ENCODE measurements at places on chromosomes 3 and 15.

DNA sequence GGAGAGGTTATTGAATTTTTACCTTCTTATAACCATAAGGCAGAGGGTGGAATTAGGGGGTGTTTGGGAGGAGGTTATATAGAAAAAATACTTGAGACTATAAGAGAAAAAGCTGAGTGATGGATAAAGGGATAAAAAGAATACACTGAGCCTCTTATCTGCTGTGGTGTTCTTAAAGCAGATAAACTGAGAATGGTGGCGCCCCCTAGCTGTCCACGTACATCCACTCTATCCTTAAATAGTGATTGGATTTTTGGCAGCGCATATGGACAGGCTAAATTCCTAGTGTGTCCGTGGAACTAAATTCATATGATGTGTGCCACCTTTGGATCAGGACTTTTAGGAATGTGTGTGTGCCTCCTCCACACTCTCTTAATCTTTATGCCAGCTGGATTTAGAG is 121.1 kb downstream of the OXSM start:
- DNase-seq = no peak

DNA sequence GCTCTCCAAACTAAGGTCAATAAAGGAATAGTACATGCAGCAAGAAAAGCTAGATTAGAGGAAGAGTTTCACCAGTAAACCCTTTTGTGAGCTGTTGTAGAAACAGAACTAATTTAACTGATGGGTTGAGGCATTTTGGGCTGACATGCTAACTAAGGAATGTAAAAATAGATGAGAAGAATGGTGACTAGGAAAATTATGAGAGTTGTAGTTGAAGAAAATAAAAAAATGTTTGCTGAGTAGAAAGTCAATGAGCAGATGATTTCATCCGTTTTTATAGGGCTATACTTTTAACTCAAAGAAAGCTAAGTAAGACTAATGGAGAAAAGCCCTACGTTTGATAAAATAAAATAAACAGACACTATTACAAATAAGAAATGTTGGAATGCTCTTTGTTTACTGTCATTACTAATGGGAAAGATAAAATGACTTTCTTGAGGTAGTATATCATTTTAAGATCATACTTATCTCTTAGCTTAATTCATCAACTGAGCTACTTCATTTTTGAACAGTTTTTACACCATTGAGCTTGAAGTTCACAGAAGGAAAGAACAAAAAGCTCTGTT is 209.4 kb upstream of the DPH6 start:
- no peak for DNase-seq

DNA sequence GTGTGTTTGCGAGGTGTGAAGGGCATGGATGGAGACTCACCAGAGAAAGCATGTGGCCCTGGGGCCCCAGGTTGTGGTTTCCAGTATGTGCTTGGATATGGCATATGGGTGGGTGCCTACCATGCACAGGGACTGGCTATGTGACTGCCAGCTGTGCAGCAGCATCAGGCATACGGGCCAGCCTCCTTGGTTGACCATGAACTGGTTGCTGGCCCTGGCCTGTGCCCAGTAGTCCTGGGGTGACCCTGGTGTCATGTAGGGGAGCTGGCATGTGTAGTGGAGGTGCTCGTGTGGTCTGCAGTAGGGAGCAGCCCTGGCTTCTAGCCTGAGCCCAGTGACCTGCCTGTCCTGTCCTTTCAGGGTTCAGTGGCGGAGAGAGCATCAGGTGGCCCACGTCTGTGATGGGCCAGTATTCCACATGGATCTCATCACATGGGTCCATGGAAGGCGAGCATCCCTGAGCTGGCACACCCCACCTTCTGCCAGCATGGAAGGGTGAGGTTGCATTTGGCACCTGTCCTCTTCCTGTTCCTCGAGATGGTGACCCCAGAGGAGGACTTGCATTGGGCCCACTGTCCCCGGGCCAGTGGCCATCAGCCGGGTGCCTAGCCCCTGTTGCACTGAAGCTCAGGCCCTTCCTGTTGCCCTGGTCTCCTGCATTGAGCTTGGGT is 228.9 kb downstream of the SNRPN start:
- DNase-seq = no peak

GRCh38 chr15:66673410-66674322 is 28.4 kb upstream of the SMAD6 start:
- no peak for DNase-seq

GRCh38 chr3:34077417-34078195 is 279.2 kb downstream of the PDCD6IP start:
- no peak for DNase-seq

- DNase-seq = no peak
Observed at GRCh38 chr15:93566762-93567161, 477.8 kb upstream of the RGMA start.

DNA sequence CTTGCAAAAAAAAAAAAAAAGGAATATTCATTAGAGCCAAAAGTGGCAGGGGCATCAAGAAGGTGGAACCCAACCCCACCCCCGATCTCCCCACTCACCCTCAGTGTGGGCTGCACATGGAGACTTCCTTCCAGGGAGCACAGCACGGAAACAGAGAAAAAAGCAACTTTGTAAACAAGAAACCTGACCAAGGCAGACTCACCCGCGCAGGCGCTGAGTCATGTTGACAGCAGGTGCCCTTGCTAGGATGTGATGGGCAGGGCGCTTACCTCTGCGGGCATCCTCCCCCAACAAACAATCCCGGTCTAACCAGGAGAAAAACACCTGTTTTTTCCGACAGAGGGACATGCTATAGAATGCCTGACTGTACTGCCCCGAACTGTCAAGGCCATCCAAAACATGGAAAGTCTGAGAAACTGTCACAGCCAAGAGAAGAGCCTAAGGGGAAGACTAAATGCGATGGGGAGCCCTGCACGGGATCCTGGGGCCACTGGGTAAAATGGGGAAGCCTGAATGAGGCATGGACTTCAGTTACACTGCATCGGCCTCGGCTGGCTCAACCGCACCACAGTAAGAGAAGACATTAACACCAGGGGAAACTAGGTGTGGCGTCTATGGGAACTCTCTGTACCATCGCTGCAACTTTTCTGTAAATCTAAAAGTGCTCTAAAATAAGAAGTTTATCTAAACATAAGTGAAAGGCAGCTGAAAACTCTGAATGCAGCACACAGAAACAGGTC is 66.7 kb upstream of the GATA2 start:
- DNase-seq = no peak

- no peak for DNase-seq
Observed at GRCh38 chr3:59116233-59116537, 66.4 kb upstream of the CFAP20DC start.

- no peak for DNase-seq
Observed at GRCh38 chr3:123724306-123724705, 139.5 kb upstream of the HACD2 start.

GRCh38 chr3:59064276-59064675 is 14.5 kb upstream of the CFAP20DC start:
- DNase-seq = no peak

DNA sequence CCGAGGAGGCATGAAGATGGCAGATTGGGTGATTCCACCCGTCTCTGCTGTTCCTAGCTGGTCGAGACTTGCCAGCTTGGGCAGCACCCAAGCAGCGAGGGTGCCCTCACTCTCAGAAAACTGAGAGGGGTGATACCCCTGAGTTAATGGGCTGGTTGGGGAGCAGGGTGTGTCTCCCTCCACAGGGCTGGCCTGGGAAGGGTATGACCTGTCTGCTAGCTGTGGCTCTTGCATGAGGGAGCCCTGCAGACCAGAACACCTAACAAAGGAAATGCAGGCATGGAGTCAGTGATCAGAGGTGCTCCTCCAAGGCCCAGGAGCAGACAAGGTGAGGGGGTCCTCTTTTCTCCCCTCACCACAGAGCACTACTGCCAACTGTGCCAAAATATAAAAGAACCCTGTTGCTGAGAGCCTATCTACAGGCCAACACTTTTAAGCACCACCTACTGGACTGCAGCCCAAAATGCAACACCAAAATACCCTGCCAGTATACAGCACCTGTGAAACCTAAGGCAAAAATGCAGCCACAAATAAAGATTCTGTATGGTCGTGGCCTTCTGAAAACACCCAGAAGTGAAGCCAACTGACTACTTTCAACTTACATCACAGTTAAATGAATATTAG is 35.8 kb upstream of the PPM1L start:
- DNase-seq = no peak

- no peak for DNase-seq
Observed at GRCh38 chr3:108847187-108847586, 24.6 kb downstream of the TRAT1 start.

DNA sequence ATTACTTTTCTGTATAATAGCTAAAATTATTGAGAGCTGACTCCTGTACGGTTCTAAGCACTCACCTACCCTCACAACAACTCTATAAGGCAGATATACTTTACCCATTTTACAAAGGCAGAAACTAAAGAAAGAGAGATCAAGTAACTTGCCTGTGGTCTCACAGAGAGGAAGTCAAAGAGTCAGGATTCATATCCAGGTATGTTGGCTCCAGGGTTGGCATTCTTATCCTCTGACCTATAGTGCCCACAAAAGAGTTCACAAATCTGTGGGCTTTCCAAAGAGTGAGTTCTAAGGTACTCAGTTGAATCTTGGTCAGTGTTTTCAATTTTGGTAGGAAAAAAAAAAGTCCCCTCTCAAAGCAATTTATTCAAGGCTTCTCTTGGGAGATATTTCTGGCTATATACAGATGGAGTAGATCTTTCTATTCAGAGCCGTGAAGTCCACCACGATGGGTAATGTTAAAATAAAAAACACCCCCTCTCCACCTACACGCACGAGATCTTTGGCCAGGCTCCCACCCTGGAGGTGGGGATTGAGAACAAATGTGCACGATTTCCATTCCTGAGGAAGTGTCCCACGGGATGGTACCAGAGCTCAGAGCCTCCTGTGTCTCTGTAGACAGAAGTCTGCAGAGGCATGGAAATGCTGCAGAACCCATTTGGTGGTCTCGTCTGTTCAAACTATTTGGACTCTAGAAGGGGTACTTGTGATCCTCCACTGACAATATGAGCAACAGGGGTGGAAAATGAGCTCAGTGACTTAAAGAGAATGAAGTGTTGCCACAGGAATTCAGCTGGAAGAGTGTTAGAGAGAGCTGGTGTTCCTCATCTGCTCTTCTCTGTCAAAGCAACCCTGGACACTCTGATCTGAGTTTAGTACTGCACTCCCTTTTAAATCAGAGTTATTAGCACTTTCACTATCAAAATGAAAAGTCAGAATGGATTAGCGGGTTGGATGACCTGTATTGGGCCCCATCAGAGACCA is 212.1 kb upstream of the EIF1B start:
- no peak for DNase-seq

- DNase-seq = no peak
Observed at GRCh38 chr3:55604846-55605245, 117.7 kb upstream of the WNT5A start.

- no peak for DNase-seq
Observed at GRCh38 chr3:186930143-186930640, at the start of gene ST6GAL1. TSS of gene ST6GAL1 (plus strand) at chr3:186930526. CDS start at chr3:187042704, 112,178 bp downstream.

DNA sequence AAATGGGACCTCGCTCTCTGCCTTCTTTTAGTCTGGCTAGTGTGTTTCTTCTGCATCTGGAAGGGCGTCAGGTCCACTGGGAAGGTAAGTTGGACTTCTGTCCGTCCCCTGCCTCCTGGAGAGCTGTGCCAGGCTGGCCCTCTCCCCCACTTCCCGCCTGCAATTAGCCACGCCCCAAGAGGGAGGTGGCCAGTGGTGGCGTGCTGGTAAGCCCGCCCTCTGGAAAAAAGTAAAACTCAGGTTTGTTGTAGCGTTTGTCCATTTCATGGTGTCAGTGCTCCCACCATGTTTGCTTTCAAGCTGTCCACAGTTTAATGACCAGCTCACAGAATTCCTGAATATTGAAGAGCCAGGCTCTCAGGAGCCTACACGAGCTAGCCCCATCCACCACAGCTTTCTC is 55.6 kb downstream of the SLC6A6 start:
- DNase-seq = no peak

GRCh38 chr3:33645060-33645647 is 72.9 kb downstream of the CLASP2 start:
- DNase-seq = peak; percentile 31

GRCh38 chr3:23402728-23403492 is 199.8 kb downstream of the UBE2E2 start:
- no peak for DNase-seq

GRCh38 chr15:67066959-67067853 is 1.8 kb downstream of the SMAD3 start:
- no peak for DNase-seq

GRCh38 chr3:12439161-12439940 is 44.9 kb upstream of the TSEN2 start:
- no peak for DNase-seq

Measured in astrocyte of the cerebellum (primary cell).